ENCODE measurements at places on chromosomes 2 and 18. TPM values are rescaled to one million over a fixed set of nuclear protein-coding genes. Genes with fewer than 3 reads are reported as not detected.
A peak's percentile ranks its signal among the peaks of the same experiment; 100 is the strongest.

DNA sequence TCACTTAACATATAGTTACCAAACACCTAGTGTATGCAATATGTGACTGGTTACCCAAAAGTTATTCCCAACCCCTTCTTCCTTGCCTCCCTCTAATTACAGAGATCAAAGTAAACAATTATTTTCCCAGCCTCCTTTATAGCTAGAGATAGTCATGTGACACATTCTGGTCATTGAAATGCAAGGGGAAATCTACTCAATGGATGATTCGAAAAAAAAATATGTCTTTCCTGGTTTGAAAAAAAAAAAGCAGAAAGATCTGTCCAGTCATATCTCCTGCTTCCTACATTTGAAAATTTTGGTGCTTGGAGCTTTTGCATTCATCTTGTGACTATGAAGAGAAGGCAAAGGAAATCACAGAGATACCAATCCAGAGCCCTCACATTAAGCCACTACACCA, 27.6 kb upstream of the UGP2 start:
- H3K27ac ChIP-seq: no peak overlapping the region
- no peak for DNase-seq
- H3K36me3 ChIP-seq: no peaks in the 10 kb centered on the region
- H3K27me3 ChIP-seq: no peaks in the 10 kb centered on the region

GRCh38 chr2:68416081-68416675, 50.9 kb downstream of the FBXO48 start:
- no peaks in the 10 kb centered on the region for H3K27me3 ChIP-seq
- H3K36me3 ChIP-seq: no peaks in the 10 kb centered on the region
- no peak overlapping the region for H3K27ac ChIP-seq
- H3K4me1 ChIP-seq: no peaks in the 10 kb centered on the region
- no peak overlapping the region for H3K4me3 ChIP-seq
- no peak for DNase-seq

REG3A gene
- not detected for total RNA-seq

RRM2 gene
- total RNA-seq: 16.5 TPM

DOK6 gene
- not detected for total RNA-seq

- H3K4me1 ChIP-seq: peaks cover 60% of the 10 kb centered on the region
- H3K4me3 ChIP-seq: no peak overlapping the region
- peak overlapping the region; percentile 40 for H3K27ac ChIP-seq
- DNase-seq: peak; percentile 62
- peaks cover 5% of the 10 kb centered on the region for H3K36me3 ChIP-seq
- no peaks in the 10 kb centered on the region for H3K27me3 ChIP-seq
Observed at GRCh38 chr18:32368170-32368569, 102.5 kb downstream of the GAREM1 start.

GALNT3 gene
- 20.2 TPM for total RNA-seq

TM4SF20 gene
- not detected for total RNA-seq
